ENCODE measurements at places on chromosomes 1 and 21. TPM values are rescaled to one million over a fixed set of nuclear protein-coding genes. Genes with fewer than 3 reads are reported as not detected.

PARP1 gene
- 158 TPM for total RNA-seq

KCNQ4 gene
- total RNA-seq: 0.08 TPM

LCE1E gene
- total RNA-seq: 0.91 TPM

SPRR3 gene
- 0.70 TPM for total RNA-seq

PPOX gene
- 8.4 TPM for total RNA-seq

CFHR5 gene
- total RNA-seq: not detected

HSPA6 gene
- 0.27 TPM for total RNA-seq

OR2T33 gene
- total RNA-seq: not detected

AKT3 gene
- 10.9 TPM for total RNA-seq

LRRC8C gene
- total RNA-seq: 29.9 TPM

AMPD1 gene
- not detected for total RNA-seq

NUF2 gene
- 26.8 TPM for total RNA-seq

EVA1B gene
- 36.5 TPM for total RNA-seq

SH3D21 gene
- 1.9 TPM for total RNA-seq

L1TD1 gene
- 3.4 TPM for total RNA-seq

ADORA1 gene
- total RNA-seq: 0.31 TPM

PTPRC gene
- total RNA-seq: not detected

TIE1 gene
- not detected for total RNA-seq

All from hair follicular keratinocyte (primary cell).